Dermis blood vessel endothelial cell (primary cell): ENCODE measurements at places on chromosomes 4 and X.
A peak's percentile ranks its signal among the peaks of the same experiment; 100 is the strongest.

- no peak for DNase-seq
These were observed 82.8 kb downstream of the CCKAR start for GRCh38 chr4:26407476-26407875.

GRCh38 chrX:42673301-42673810, 104.6 kb downstream of the PPP1R2C start:
- no peak for DNase-seq

GRCh38 chr4:86160426-86160825, 199.4 kb downstream of the MAPK10 start:
- no peak for DNase-seq

DNA sequence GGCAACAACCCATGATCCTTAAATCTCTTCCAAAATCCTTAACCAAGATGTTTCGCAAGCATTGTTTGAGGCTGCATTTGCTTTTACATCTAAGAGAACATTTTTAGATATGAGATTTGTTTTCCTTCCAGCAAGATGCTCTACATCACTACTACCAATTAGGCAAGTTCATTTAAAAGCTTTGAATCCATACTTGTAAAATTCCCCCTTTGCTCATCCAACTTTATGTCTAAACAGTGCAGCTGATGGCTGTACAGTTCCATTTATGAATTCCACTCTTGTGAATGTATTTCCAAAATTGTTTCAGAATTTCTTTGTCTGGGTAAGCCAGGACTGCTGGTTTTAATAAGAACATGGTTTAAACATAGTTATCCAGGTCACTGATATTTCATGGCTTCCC, 31.5 kb downstream of the RAI2 start:
- DNase-seq = no peak

GRCh38 chr4:74042681-74043080, 4.2 kb upstream of the CXCL3 start:
- DNase-seq = no peak

DNA sequence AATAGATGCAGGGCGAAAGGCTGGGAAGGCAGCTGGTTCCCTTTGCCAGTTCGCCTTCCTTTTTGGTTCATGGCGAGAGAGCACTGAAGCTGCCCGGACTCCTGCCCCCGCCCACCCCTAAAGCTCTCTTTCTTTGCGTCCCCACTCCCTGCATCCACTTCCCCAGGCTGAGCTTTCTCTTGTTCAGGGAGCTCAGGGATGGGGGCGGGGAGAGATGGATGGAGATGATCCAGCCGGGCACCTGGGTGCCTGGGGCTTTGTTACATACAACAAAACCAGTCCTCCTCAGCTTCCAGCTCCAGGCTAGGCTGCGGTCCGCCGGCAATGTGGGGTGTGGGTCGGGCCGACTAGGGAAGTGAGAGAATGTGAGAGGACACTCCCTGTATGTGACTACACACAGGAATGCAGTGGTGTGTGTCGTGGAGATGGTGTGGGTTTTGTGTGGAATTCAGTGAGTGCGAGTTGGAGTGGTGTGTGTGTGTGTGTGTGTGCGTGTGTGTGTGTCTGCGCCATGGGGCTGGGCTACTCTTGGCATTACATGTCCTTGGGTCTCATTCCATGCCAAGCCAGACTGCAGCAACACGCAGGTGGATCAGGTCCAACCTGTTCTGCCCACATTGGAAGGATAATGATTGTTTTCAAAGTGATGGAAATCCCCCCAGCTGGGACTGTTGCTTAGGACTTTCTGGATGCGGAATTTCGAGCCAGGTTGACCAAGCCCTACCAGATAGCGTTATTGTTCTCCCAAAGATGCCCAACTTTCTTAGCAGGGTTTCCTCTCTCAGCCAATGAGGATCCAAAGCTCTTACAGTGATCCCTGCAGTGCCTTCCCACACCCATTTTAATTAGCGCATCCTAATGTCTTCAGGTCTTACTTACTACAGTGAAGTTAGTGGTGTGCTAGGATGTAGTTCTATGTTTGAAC, 149.4 kb upstream of the CHRDL1 start:
- no peak for DNase-seq

DNA sequence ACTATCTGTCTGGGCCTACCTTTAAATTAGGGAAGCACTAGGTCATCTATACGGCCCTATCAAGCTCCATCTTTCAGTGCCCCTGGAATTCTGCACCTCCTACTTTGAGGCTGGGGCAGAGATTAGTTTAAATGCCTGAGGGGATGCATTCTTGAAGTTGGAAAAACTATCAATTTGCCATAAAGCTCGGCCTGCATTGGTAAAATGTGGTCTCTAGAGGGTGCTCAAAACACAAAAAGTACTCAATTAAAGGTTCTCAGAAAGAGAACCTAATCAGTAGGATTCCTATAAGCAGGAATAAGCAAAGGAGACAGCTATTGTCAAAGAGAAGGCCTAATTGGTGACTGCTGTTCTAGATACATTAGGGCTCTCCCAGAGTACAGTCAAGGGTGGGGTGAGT, 111.7 kb downstream of the AMER1 start:
- peak; percentile 13 for DNase-seq

GRCh38 chrX:140794642-140795041, 85.1 kb downstream of the LINC00632 start:
- DNase-seq = no peak
